Hippocampal formation (tissue), 2 donors: ENCODE measurements at places on chromosomes 5 and 9.

- DNase-seq: no peak
These were observed 61.4 kb downstream of the FBXW11 start for GRCh38 chr5:171945066-171945465.

DNA sequence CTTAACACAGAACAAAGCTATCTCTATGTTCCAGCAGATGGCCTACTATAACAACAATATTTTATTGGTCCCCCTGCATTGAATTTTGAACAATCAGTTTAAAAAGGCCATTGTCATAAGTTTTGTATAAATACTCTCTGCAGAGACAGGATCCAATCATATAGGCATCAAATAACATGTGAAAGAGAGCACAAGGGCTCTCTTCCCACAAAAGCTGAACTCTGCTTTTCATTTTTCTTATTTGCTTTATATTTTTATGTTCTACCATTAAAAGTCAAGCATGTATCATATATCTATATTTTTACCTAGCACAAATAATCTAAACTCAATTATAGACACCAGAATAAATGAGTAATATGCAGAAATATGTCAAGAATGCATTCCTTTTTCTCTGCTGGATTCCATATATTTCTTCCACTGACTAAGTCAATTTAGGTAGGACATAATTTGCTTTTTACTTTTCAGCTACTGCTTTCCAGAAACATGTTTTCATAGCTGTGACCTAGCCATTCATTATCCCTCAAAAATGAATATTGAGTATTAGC lies 143.6 kb downstream of the CDH9 start:
- DNase-seq: no peak

- no peak for DNase-seq
These were observed 234.2 kb downstream of the TRIM36 start for GRCh38 chr5:114935490-114935889.

DNA sequence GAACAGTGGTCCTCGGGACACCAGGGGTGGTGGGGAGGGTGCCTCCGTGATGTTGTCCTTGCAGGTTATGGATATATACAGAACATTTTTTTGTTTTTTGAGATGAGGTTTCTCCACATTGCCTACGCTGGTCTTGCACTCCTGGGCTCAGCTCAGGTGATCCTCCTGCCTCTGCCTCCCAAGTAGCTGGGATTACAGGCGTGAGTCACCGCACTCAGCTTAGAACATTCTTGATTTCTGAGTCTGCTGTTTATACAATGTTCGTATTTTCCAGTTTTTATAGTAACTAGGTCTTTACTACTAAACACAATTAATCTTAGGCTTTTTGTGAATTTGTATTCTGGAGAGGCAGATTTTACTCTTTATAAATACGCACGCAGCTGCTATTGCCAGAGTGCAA lies 6.0 kb downstream of the PMPCA start:
- DNase-seq: no peak

- peak; percentile 64 for DNase-seq
These were observed 113.4 kb downstream of the SYK start for GRCh38 chr9:90914868-90915483.

DNA sequence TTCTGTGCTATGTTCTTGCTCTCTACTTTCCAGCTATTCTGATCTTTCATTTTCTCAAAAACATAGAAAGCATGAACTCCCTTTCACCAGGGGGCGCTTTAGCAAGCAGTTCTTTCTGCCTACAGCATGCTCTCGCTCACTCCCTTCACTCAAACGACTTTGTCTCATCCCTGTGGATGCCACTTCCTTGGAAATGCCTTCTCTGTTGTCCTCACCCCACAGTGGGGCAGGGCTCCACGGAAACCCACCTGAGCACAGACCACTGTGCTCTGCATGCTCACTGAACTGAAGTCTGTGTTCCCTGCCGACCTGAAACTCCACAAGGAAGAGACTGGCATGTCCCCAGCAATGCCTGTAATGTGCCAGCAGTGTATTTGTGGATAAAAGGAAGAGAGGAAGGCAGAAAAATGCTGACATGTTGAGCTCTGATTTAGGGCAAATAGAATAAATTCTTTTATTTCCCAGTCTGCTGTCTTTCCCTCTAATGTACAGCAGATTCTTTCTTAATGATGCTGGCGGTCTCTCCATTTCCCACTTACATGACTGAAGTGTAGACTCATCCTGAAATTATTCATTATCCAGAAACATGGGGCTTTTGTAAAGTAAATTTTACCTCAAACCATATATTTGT lies 4.9 kb upstream of the ROR2 start:
- DNase-seq: no peak

- DNase-seq: no peak
These were observed 629.8 kb downstream of the EFNA5 start for GRCh38 chr5:107040907-107041306.

DNA sequence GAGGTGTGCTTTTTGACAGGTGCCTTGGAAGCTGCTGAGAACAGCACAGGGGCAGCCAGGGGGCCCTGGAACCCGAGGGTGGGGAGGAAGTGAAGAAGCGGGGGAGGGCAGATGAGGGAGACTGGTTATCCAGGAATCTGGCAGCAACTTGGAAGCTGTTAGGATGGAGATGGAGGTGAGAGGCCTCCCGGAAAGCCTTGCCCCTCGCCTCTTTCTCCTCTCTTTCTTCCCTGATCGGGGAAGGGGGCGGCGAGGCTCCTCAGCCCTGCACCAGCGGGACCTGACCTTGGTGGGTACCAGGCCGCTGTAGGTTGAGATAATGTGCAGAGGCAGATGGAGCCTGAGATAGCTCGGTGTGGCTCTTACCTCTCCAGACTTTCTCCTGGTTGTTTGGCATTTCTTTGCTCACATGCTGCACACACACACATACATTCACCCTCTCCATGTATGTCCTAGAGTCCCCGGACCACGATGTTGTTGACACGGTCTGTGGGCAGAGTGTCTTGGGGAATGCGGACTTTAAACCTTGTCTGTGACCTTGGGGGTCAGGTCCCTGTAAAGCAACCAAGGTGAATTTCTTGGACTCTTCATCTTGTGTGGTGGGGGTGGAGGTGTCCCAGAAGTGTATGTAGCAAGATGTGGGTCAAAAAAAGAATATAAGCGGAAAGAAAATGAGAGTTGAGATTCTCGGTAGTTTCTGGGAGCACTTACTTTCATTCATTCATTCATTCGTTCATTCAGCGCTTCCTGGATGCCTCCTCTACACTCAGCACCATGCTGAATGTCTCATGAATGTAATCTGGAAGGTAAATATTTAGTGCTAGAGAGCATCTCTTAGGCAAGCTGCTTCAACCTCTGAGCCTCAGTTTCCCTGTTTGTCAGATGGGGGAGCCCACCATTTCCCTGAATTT lies 1.6 kb downstream of the WWC1 start:
- no peak for DNase-seq

DNA sequence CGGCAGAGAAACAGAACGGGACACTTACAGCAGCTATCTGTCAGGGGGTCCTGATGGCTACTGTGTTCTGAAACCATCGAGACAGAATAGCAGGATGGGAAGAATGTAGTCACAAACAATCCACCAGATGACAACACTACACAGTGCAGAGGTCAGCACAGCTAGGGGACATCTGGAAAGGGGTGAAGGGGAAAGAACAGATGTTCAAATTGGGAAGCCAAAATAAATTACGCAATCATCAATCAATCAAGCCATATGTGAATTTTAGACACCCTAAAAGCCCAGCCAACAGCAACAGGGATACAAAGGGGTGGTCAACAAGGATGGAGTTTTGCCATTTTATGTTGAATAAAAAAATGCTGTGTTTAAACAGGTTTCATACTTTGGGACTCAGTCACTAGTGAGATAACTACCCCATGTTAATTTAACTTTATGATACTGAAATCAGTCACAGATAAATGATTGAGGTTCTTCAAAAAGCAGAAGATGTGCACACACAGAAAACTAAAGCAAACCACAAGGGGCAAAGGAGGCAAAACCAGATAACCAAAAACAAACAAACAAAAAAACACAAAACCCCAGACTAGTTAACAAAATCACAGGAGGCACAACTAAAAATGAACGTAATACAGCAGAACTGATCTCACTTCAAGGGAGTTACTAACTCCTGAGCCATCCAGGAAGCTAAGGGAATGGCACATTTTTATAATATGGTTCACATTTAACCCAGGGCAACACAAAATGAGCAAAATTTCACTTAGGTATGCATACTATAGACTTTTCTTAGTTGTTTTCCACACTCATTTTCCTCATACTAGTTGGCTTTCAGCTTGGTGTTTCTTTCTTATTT lies 65.9 kb downstream of the HABP4 start:
- no peak for DNase-seq

DNA sequence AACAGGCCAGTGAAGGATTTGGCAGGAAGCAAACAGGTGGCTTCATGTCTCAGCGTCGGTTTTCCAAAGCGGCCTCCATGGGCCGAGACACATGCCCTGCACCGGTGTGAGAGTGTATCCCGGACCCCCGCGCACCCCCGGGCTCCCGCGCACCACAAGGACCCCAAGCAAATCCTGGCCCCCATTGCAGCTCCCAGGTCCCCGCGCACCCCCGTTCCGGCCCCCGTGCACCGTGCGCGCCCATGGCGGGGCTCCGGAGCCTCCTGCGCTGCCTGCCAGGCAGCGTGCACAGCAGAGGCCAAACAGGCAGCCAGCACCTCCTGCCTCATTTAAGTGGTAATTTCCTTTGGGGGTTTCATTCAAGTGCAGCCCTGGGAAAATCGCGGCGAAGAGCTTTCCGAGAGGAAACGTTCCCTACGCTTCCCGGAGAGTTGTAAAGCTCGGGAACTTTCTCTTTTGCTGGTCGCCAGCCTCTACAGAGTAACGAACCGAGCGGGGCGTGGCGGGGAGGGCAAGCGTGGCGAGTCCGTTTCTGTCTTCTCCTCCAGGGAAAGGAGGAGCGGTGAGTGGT lies 145.5 kb upstream of the SLC24A2 start:
- no peak for DNase-seq

- no peak for DNase-seq
These were observed 17.0 kb upstream of the FIBCD1 start for GRCh38 chr9:130955947-130956621.

DNA sequence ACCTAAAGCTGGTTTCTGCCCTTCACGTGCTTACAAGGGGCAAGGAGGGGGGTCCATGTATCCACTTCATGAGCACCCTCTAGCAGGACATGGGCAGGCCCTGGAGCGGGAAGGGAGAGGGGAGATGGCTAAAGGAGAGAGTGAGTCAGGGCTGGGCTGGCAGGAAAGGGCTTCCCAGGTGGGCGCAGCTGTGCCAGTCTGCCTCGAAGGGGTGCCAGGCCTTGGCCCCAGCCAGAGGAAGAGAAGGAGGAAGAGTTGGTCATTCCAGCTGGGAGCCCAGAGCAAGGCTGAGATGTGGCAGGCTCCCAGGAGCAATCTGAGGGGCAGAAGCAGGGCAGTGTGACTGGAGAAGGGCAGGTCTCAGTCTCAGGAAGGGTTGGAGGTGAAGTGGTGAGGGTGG lies 24.7 kb downstream of the TRIM14 start:
- no peak for DNase-seq
